ENCODE measurements at places on chromosomes 1 and 21. TPM values are rescaled to one million over a fixed set of nuclear protein-coding genes. Genes with fewer than 3 reads are reported as not detected.

Gene BARHL2
- total RNA-seq = not detected

DNA sequence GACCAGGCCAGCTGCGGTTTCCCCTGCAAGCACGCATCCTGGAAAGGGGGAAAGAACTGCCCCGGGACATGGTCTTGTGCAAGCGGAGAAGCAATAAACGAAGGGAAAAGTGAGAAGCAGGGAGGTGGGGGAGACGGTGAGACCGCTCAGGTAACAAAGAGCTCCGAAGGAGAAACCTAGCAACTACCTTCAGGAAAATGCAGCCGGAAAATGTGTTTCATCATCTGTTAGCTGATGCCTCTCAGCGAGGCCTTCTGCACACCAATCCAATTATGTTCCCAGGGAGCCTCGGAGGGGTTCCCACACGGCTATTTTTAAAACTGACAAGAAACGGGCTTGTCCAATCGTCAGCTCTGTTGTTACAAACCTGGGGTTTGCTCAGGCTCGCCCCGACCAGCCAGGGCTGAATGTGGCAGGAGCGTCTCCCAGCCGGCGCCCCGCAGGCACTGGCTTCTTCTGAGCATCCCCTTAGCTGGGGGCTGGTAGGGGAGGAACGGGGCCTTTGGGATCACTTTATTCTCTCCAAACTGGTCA lies 3.4 kb downstream of the RIPK4 start:
- no peak for DNase-seq
- no peak overlapping the region for H3K27ac ChIP-seq
- no peaks in the 10 kb centered on the region for H3K4me1 ChIP-seq
- H3K4me3 ChIP-seq = no peak overlapping the region
- peaks cover 83% of the 10 kb centered on the region for H3K27me3 ChIP-seq
- no peaks in the 10 kb centered on the region for H3K36me3 ChIP-seq

DNA sequence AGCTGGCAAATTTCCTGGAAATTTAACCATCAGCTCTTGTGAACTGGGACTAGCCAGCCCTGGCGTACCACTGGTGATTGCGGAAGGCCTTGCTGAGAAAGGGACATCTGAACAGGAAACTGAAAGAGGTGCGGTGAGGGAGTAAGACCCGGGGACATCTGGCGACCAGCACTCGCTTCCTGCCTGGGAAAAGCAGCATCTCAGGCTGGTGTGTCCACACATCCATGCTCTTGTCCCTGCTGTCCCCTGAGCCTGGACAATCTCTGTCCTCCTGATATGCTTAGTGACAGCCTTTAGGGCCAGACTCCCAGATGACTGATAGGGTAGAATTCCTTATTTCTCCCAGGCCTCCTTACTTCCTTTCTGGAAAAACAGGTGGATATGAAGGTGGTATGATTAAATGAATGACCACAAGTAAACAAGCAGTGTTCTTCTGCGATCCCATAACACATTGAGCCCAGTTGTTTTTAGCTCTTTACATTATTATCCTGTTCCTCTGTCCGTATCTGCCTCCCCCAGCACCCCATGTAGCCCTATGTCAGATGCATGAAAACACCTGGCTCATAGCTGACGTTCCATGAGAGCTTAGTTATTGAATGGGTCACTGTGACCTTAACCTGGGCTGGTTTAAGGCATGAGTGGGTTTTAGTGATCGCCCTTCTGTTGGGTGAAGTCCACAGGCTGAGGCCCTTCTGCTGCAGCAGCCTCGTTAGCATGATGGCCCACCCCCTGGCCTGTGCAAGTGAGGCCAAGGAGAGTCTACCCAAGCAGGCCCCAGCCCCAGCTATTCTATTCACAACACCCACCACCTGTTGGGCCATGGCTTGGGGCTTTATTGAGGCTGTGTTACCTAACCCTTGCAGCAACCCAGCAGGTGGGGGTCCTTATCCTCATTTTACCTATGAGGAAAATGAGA lies 76.1 kb upstream of the GADD45A start:
- no peak for DNase-seq
- H3K4me3 ChIP-seq = no peak overlapping the region
- H3K36me3 ChIP-seq = no peaks in the 10 kb centered on the region
- no peak overlapping the region for H3K27ac ChIP-seq
- no peaks in the 10 kb centered on the region for H3K27me3 ChIP-seq
- H3K4me1 ChIP-seq = peaks cover 13% of the 10 kb centered on the region

DNA sequence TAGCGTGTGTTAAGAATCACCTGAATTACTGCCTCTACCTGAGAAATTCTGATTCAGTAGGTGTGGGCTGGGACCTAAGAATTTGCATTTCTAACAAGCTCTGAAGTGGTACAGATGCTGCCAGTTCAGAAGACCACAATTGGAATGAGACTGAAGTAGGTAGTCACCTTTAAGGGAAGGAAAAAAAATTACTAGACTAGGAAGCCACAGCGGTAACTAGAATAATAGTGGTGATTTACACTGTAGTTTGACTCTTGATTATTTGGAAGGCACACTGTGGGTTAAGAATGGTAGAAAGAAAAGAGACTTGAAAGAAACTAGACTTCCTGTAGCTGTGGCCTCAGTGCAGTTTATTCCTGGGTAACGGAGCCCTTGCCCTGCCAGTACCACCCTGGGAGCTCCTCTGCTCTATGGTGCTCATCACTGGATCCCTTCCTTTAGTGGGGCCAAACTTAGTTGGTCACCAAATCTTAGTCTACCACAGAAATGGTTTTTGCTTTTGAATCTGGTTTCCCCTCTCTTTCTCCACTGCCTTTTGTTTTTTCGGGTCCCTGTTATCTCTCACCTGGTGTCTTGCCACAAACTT lies 43.6 kb downstream of the ARID1A start:
- peaks cover 13% of the 10 kb centered on the region for H3K4me1 ChIP-seq
- H3K4me3 ChIP-seq = no peak overlapping the region
- DNase-seq = no peak
- H3K27ac ChIP-seq = no peak overlapping the region
- no peaks in the 10 kb centered on the region for H3K27me3 ChIP-seq

GRCh38 chr1:205229399-205229871 lies 1.7 kb downstream of the TMCC2 start:
- DNase-seq = peak; percentile 14
- H3K27me3 ChIP-seq = peaks cover 27% of the 10 kb centered on the region
- H3K4me3 ChIP-seq = no peak overlapping the region

DNA sequence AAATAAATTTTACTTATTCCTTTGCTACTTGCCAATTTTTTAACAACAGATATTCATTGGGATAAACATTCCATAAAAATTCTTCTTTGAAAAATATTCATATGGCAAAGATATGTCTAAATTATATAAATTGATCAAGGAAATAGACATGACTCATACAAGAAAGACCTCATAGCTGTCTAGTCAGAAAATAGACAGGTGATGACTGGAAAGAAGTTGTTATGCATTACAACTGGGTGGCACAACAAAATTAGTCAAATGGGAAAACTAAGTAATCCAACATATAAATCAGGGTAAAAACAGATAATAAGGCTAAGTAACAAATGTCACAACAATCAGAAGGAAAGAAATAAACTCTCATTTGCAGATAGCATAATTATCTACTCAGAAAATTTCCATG lies 92.0 kb downstream of the USH2A start:
- H3K36me3 ChIP-seq = no peaks in the 10 kb centered on the region
- no peaks in the 10 kb centered on the region for H3K27me3 ChIP-seq
- H3K4me3 ChIP-seq = no peak overlapping the region
- no peaks in the 10 kb centered on the region for H3K4me1 ChIP-seq
- no peak overlapping the region for H3K27ac ChIP-seq

GRCh38 chr1:159843459-159843858 lies 16.8 kb downstream of the SLAMF8 start:
- no peaks in the 10 kb centered on the region for H3K36me3 ChIP-seq
- no peaks in the 10 kb centered on the region for H3K4me1 ChIP-seq
- DNase-seq = no peak
- H3K27ac ChIP-seq = no peak overlapping the region
- no peak overlapping the region for H3K4me3 ChIP-seq
- peaks cover 4% of the 10 kb centered on the region for H3K27me3 ChIP-seq

DNA sequence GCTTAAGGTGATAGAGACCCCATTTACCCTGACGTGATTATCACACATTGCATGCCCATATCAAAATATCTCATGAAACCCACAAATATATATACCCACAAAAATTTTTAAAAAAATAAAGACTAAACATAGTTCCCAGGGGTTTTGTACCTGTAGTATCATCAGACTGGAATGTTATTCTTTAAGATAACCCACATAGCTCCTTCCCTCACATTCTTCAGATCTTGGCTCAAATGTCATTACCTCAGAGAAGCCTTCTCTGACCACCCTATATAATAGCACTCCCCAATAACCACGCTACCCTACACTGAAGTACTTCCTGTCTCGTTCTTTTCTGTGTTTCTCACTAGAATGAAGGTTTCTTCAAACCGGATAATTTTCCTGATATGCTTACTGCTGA lies 138.3 kb upstream of the SNX7 start:
- H3K4me3 ChIP-seq = no peak overlapping the region
- H3K36me3 ChIP-seq = no peaks in the 10 kb centered on the region
- no peaks in the 10 kb centered on the region for H3K4me1 ChIP-seq
- H3K27me3 ChIP-seq = peaks cover 6% of the 10 kb centered on the region
- H3K27ac ChIP-seq = no peak overlapping the region

DNA sequence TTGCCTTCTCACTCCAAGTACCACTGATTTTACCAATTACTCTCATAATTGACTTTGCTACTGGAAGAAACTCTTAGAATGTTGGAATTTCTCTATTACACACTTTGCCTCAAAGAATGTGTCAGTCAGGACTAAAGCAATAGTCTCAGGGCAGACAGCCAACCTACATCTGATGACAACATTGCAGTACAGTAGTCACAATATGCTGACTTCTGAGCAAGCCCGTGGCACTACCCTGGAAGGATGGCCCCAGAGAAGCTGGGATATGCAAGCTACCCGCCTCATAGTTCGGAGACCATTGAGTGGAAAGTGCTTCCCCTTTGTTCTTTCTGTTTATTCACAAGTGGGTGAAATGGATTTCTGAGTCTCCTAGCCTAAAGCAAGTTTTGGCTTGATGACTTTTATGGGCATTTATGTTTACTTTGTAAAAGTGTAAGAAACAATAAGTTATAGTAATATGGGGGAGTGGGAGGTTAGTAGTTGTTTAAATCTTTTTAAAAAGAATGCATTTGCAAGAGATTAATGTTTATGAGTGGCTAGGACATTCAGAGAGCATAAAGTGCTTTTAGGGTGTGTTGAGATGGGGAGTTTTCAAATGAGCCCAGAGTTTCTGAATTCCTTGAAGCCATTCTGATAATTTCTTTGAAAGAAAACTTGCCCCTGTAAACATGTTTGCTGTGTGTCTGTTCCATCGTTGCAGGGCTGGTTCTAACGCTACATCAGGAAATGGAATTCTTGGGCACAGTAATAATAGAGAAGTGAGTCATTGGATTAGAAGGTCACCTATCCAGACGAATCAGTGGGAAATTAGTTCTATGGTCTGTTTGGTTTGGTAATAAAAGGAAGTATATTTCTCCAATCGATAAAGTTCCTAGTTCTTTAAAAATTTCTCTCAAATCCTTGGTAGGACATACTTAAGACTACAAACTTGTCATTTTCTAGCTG lies 63.8 kb downstream of the LMO4 start:
- H3K36me3 ChIP-seq = no peaks in the 10 kb centered on the region
- H3K27me3 ChIP-seq = no peaks in the 10 kb centered on the region
- H3K4me3 ChIP-seq = no peak overlapping the region
- H3K4me1 ChIP-seq = peaks cover 5% of the 10 kb centered on the region
- no peak overlapping the region for H3K27ac ChIP-seq

DNA sequence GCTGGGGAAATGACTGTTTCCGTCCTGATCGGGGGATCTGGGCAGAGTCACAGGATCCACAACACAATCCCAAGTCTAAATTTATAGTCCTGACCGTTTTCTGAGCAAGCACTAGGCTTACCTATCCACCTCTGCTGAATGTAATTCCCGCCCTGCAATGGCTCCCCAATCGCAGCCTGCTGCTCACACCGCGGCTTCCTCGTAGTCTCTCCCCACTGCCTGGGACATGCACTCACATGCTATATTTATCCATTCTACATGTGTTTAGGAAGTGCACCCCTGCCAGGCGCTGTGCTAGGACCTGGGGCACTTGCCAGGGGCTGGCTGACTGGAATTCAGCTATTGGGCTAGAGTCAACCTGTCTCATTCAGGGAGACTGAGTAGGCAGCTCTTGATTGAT lies 246.6 kb upstream of the CSF3R start:
- H3K27me3 ChIP-seq = no peaks in the 10 kb centered on the region
- no peaks in the 10 kb centered on the region for H3K4me1 ChIP-seq
- no peak overlapping the region for H3K4me3 ChIP-seq
- no peak for DNase-seq

- H3K4me3 ChIP-seq = no peak overlapping the region
- no peaks in the 10 kb centered on the region for H3K4me1 ChIP-seq
- no peaks in the 10 kb centered on the region for H3K27me3 ChIP-seq
- H3K36me3 ChIP-seq = no peaks in the 10 kb centered on the region
- no peak for DNase-seq
These were observed 71.4 kb downstream of the MRPL39 start for GRCh38 chr21:25535849-25536248.

- peaks cover 12% of the 10 kb centered on the region for H3K4me1 ChIP-seq
- no peaks in the 10 kb centered on the region for H3K36me3 ChIP-seq
- H3K4me3 ChIP-seq = no peak overlapping the region
These were observed 58.1 kb upstream of the COA6 start for GRCh38 chr1:234315091-234315541.

- no peaks in the 10 kb centered on the region for H3K27me3 ChIP-seq
- peak; percentile 92 for DNase-seq
- peak overlapping the region; percentile 65 for H3K4me3 ChIP-seq
- no peaks in the 10 kb centered on the region for H3K36me3 ChIP-seq
- H3K27ac ChIP-seq = peak overlapping the region; percentile 59
- peaks cover 30% of the 10 kb centered on the region for H3K4me1 ChIP-seq
These were observed 7.0 kb downstream of the AKT3 start for GRCh38 chr1:243842978-243843511.

DNA sequence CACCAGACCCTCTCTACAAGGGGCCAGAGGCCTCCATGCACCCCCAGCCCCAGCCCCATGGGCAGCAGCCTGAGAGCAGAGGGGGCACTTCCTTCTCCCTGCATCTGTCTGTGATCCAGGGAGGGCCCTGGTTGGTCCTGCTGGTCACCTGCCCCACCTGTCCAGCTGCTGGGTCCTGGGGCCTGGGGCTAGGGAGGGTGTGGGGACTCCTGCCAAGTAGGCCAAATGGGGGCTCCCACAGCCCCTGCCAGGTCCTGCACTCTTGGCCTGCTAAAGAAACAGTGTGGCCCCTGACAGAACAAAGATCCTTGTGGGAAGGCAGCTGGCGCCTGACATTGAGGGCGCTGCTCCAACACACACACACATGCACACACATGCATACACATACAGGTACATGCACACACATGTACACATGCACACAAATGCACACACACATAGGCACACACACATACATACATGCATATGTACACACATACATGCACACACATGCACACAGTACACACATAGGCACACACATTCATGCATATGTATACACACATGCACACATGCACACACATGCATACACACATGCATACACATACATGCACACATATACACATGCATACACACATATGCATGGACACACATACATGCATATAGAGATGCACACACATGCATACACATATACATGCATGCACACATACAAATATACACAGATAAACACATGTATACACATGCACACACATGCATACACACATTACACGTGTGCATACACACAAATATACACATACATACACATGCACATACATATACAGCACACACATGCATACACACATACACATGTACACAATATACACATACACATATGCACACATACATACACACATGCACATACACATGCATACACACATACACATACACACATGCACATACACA lies 49.9 kb downstream of the TRPM2 start:
- H3K4me1 ChIP-seq = no peaks in the 10 kb centered on the region
- H3K27me3 ChIP-seq = no peaks in the 10 kb centered on the region
- no peak for DNase-seq
- no peak overlapping the region for H3K27ac ChIP-seq

All from endothelial cell of umbilical vein (primary cell).